ENCODE measurements at places on chromosomes 3 and 15.

GRCh38 chr3:37956723-37957538, 33.7 kb upstream of the VILL start:
- no peak for DNase-seq

GRCh38 chr3:129937717-129938116, 36.8 kb upstream of the TRH start:
- no peak for DNase-seq

- DNase-seq, result peak; percentile 85
Measured at GRCh38 chr3:107235928-107236315, 141.3 kb upstream of the CCDC54 start.

DNA sequence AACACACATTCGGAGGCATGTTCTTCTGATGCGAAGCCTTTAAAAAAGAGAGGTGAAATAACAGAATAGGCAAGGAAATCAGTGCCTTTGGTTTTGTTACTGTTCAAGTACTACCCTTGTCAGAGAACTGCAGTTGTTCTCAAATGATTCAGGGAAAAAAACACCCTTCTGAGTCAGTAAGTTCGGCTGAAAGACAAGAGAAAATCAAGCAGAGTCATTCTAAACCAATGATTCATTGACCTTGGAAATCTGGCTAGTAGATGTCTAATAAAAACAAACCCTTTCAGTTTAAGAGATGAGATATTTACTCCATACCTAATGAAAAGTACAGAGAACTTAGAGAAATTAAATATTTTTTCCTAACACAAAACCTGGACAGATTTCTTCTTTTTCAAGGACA, 72.7 kb upstream of the ABI3BP start:
- DNase-seq, result no peak

DNA sequence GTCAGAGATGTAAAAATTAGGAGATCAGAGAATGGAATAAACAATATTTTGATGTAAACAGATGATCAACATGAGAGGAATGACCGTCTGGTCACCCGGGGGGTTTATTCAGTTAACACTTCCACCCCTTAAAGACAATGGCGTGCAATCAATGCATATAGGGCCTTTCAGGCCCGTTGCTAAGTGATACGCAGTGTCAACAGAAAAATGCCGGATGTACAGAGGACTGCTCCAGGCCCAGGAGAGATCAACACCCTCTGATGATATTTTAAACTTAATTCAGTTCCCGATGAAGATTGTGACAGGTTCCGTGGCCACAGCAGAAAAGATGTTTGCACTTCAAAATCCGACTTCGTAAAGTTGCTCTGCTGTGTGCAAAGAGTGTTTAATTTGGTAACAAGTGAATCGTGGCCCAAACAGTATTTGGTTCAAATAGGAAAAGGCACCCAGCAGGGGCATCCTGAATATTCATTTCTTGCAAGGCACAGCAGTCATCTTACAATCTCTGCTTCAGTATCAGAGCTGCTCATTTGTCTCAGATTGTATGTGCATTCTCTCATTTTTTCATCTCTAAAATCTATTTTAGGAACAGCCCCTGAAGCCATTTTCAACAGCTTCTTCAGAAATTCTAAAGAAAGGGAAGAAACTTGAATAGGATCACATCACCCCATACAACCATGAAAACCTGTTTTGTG, 72.6 kb downstream of the FOXB1 start:
- DNase-seq, result no peak

GRCh38 chr3:120481081-120481480, 30.3 kb upstream of the FSTL1 start:
- no peak for DNase-seq

- DNase-seq, result peak; percentile 59
Measured at GRCh38 chr3:61894988-61895935, 333.9 kb downstream of the PTPRG start.

DNA sequence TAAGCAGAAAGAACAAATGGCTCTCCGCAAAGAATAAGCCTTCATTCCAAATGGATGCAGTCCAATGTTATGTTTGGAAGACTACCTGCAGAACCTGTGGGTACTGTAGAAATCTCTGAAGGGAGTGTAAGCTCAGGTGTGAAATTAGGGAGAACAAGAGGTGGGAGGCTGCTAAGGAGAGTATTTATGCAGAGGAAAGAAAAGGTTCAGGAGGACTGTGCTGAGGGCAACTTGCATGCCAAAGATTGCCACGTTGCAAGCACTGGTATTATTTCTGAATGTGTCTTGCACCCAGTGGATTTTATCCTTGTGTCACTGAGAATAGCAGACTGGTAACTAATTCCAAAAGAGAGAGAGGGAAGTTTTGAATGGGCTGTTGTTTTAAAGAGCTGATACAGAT, 144.1 kb downstream of the ITPR1 start:
- no peak for DNase-seq

DNA sequence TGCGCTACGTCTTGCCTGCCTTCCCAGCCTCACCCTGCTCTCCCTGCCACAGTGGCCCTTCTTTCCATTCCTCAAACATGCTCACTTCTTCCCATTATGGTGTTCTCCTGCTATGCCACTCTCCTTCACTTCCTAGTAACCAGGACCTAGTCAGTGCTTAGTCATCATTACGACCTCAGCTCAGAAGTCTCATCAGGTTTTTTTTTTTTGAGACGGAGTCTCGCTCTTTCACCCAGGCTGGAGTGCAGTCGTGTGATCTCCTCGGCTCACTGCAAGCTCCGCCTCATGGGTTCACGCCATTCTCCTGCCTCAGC, 149.5 kb downstream of the GREM1 start:
- no peak for DNase-seq

- no peak for DNase-seq
Measured at GRCh38 chr3:172101107-172101506, 61.7 kb downstream of the FNDC3B start.

- DNase-seq, result no peak
Measured at GRCh38 chr15:47929138-47929803, 191.5 kb upstream of the SLC24A5 start.

- no peak for DNase-seq
Measured at GRCh38 chr3:89859757-89860156, 752.3 kb downstream of the EPHA3 start.

GRCh38 chr3:138260611-138261010, 69.0 kb downstream of the NME9 start:
- no peak for DNase-seq

- DNase-seq, result no peak
Measured at GRCh38 chr15:40243126-40243810, 4.4 kb downstream of the PAK6 start.

DNA sequence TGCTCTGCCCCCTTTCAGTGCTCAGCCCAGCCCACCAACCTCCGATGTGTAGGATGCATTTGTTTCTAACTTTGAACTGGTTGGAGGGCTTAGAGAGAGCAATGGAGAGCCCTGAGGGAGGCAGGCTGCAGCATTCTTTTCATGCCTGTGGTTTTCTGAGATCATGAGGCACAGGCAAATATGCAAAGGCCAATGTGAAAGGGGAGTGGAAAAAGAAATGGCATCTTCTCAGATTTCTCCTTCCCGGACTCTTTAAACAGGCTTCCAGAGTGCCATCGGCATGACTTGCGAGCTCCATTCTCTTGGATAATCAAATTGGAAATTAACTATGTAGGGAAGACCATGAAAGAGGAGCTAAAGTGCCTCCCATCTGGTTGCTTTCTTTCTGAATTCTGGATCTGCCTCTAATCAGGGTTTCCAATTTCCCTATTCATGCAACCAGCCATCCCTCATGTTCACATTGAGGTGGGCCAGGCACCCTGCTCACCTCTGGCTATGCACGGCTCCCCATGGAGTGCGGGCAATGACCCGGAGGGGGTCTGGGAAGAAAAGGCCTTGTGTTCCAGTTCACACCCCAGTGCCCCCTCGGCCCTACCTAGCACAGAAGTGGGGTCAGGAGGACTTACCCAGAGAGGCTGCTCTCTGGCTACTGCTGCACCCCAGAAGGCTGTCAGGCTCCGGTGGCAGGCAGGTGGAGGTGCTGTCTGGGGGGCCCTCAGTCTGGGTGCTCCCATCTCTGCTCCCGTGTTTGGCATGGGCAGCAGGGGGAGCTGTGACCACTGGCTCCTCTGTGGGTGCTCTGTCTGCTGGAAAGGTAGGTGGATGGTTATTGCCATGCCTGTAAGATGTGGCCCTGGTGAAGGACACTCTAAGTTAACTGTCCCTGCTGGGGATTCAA, 16.1 kb downstream of the AMOTL2 start:
- peak; percentile 67 for DNase-seq

DNA sequence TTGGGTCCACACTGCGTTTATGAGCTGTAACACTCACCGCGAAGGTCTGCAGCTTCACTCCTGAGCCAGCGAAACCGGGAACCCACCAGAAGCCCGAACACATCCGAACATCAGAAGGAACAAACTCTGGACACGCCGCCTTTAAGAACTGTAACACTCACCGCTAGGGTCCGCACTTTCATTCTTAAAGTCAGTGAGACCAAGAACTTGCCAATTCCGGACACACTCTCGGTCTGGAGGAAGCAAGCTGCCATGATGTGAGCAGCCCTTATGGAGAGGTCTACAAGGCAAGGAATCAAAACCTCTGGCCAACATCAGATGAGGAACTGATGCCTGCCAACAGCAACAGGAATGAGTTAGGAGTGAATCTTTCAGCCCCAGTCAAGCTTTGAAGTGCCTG, 62.9 kb downstream of the SLC28A2 start:
- DNase-seq, result no peak

DNA sequence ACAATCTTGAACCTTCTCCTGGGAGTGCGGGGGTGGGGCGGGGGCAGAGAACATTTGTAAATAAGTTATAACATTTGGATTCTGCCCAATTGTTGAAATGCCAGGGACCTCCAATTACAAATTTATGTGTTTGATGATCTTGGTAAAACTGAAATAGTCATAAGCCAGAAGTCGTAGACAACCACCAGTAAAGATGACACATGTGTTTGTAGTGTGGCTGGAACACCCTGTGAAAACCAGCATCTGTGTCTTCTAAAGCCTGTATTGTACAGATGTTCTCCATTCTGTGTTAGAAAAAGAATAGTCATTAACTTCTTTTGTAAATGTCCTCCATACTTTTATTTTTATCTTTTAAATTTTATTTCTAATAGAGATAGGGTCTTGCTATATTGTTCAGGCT, 61.8 kb downstream of the ARIH1 start:
- no peak for DNase-seq

DNA sequence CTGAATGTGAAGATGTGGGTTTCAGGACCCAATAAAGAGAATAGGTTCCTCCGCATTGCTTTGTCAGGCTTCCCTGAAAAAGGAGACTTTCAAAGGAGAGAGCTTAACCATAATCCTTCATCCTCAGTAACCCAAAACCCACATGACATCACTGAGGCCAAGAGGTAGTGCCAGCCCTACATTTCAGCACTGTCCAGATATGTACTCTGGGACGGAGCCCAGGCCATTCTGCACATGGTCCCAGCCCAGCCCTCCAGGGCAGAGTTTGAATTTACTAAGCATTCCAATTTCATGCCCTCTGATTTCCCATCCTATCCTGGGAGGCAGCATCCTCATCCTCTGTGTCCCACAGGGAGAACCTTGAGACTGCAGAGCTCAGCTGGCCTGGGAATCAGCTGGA, 210.5 kb downstream of the GABRB3 start:
- DNase-seq, result no peak

DNA sequence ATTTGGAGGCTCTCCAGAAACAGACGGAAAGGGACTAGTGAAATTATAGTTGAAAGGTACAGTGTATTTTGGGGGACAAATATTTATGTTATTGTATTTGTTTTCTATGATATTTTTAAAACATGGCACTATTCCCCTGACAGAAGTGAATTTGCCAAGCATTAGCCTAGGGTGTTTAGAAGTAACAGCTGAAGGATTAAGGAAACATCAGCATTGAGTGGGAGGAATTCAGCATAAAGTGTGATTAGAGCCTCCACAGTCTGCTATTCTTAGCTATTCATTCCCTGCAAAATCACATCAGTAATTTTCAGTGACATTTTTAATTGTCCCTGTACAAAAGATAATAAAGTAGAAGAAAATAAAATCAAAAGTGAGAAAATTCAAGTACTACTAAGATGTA, 231.4 kb downstream of the ROBO2 start:
- no peak for DNase-seq

GRCh38 chr3:77059354-77059753, 19.5 kb downstream of the ROBO2 start:
- no peak for DNase-seq

- no peak for DNase-seq
Measured at GRCh38 chr3:180802837-180803236, 109.6 kb upstream of the FXR1 start.

- DNase-seq, result no peak
Measured at GRCh38 chr3:152043620-152044019, 170.2 kb downstream of the SUCNR1 start.

GRCh38 chr3:134087060-134087974, 57.6 kb upstream of the SLCO2A1 start:
- no peak for DNase-seq

- DNase-seq, result no peak
Measured at GRCh38 chr3:68817243-68817642, 115.1 kb downstream of the TAFA4 start.

- DNase-seq, result no peak
Measured at GRCh38 chr3:45067941-45068340, 41.8 kb downstream of the CLEC3B start.

DNA sequence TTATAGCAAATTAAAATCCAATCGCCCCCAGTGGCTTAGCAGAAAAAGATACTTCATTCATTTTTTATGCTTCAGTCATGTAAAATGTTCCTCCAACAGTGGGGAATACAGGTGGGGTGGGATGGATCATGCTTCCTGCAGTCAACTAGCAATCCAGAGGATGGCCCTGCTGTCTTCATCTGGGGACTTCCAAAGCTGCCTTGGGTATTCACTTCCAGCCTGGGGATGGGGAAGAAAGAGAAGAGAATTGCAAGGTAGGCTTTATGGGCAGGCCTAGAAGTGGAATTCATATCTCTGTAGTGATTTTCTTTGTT, 354.8 kb upstream of the SLCO3A1 start:
- no peak for DNase-seq

DNA sequence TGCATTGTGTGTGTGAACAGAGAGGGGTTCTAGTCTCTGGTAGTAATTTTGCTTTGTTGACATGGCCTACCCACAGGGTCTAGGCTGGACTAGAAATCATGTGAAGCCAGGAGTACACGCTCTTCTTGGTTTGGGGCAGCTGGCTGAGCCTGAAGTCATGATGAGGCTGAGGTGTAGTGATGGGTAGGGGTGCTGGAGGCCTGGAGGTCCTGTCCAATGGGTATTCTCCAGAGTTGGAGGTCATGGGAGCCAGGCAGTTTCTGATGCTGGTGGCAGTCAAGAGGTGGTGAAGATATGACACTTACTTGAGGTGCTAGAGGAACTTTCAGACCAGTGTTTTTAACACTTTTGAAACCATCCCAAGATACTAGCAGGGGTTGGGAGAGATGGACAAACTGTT, 18.5 kb upstream of the EPHB1 start:
- DNase-seq, result no peak

GRCh38 chr3:171810629-171811294, 479 bp upstream of the PLD1 start:
- DNase-seq, result no peak

DNA sequence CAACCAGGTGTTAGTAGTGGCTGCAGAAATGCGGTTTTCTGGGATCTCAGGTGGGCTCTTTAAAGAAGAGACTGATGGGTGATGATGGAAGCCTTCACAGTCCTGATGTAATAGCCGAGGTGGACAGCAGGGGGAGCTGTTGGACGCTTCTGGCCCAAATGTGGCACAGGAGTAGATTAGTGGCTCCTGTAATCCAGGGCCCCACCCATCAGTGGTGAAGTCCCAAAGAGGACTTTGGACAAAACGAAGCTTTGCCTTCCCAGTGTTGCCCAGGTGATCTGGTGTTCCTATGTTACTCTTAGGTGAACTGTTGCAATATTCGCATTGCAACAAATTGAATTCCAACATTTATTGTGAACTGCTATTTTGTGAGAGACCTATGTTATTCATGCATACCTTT, 31.8 kb upstream of the MYZAP start:
- DNase-seq, result no peak

GRCh38 chr3:122694966-122695365, 14.3 kb downstream of the PARP14 start:
- DNase-seq, result no peak
